ENCODE measurements at places on chromosomes 7 and 10. TPM values are rescaled to one million over a fixed set of nuclear protein-coding genes. Genes with fewer than 3 reads are reported as not detected.

- no peak for DNase-seq
These were observed 219.3 kb downstream of the GATA3 start for GRCh38 chr10:8273749-8274148.

DNA sequence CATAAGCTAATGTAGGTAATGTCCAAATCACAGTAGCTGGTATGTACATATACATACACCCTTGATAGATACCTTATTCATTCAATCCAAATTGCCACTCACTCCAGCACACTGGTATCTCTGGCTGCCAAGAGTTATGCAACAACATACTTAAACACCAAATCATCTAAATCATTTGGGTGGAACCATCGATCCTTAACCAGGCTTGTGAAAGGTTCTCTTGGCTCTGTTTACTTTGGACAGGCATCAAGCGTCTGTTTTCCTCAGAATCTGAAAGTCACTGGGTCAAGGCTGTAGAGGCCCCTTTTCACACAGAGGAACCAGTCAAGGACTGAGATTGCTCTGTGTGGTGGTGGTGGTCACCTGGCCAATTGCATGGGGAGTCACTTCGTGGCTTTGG, 24.6 kb downstream of the JAZF1 start:
- no peak for DNase-seq

GRCh38 chr7:131502810-131503508, 53.5 kb downstream of the PODXL start:
- DNase-seq: no peak

DNA sequence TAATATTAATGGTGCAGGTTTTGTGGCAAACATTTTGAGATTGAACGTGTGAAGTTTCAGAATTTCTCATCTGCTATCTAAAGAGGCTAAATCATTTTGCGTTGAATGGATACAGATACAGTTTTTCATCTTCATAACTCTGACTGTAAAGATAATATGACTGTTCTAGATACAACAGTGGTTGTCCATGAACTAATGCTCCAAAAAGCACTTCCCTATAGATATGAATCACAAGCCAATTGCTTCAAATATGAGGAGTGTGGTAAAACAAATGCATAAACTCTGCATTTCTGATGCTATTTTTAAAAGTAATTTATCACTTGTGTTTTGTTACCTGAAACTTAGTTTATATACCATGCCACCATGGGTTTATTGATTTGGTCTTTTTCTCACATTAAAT, 750.1 kb downstream of the MAGI2 start:
- no peak for DNase-seq

DNA sequence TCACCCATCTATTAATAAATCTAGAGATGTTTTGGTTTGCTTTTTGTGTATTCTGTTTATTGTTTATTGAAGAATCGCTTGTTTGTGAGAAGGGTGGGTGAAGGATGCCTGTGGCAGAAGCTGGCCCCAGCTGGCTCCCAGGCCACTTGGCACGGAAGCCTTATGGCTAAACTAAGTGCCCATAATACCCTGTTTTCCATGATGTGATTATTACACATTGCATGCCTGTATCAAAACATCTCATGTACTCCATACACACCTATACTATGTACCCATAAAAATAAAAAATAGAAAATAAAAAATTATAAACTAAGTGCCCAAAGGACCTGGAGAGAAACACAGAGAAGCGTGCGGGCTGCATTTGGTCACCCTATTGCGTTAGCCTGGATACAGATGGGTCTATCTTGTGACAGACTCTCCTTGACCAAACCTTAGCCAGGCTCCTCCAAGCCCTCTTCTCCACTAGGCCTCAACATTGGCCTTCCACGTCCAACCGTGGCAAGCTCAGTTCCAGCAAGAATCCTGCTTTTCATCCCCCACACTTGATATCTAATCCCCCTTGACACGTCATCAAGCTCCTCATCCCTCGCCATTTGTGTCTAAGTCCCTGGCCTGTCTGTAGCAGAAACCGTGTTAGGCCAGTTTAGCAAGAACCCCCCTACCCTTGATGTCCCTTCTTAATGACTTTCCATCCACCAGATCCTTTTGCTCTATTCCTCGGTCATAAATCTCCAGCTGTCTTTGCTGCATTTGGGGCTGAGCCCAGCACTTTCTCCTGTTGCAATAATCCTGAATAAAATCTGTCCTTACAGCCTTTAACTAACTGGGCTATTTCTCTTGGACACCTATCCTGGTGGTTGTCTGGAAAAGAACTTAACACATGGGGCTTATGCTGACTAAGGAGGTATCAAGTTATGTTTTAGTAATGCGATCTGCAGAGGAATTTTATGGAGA, 245.2 kb downstream of the TNS3 start:
- DNase-seq: no peak

CASP2 gene
- 110 TPM for total RNA-seq

PIP gene
- total RNA-seq: not detected

GRCh38 chr10:12849319-12850181, 152.0 kb downstream of the CCDC3 start:
- DNase-seq: no peak

OPN4 gene
- not detected for total RNA-seq

DNA sequence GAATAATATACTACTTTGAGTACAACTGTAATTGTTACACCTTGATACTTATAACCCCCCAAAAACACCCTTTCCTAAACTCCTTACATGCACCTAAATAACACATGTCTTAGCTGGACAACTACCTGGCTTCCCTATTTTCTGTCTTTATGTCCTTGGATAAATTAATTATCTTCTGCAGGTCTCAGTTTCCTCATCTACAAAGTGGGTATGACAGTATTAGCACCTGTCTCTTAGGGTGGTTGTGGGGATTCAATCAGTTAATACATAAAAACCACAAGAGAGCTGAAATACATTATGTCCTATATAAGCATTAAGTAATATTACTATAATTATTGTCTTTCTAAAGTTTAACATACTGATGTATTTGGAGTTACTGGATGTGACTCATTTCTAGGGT, 10.8 kb downstream of the STEAP2 start:
- DNase-seq: no peak

FOXP2 gene
- total RNA-seq: not detected

HOXA10 gene
- not detected for total RNA-seq
